Inflammatory macrophage treated with lipopolysaccharide for 4 hours (primary cell): ENCODE measurements at places on chromosomes 12 and 14.

DNA sequence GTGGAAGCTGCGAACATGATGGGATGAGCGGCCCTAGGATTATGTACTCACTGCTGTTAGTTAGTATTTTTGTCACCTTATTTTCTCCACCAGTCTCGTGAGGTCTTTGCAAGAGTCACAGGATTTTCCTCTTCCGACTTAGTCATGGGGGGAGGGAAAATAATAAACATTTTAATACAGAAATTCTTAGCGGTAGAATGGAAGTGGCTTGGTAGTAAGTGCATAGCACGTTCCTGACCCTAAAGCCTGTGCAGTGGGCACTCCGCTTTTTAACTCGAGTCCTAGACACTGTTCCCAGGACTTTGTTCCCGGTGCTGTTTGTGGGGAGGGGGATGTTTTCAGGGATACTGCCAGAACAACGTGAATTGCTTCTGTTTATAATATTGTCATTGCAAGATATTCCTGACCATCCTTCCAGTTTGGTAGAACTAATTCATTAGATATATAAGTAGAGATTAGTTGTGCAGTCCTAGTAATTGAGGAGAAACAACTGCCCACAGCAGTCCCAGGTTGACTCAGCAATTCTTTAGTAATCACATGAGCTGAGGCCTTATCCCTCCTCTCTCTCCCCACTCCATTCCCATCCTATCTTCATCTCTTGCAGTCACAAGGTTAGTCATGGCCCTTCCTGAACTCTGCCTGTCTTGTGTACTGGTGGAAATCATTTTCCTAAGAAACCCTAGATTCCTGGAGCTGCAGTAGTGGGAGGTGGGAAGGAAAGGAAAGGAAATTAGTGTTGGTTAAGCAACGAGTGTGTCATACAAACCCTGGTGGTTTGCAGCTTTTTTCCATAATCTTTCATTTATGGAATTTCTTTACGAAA, 799 bp downstream of the SLC38A6 start:
- DNase-seq: peak; percentile 72

DNA sequence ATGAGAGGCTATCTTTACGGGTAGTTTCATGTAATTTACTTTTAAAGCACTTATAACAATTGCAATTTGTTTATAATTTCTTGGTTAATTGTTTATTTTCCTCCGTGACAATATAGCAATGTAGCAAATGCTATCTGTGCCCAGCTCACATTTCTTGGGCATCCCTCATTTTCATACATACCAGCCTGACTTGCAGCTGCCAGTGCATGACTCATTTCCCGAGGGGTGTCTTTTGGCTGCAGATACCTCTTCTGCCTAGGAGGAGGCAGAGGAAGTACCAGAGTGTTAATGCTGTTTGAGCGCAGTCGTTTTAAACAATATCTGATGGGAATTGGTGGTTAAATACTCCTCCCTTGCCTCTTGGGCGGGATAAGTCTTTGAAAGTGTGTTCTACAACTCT, 104.2 kb upstream of the ABCD2 start:
- no peak for DNase-seq

DNA sequence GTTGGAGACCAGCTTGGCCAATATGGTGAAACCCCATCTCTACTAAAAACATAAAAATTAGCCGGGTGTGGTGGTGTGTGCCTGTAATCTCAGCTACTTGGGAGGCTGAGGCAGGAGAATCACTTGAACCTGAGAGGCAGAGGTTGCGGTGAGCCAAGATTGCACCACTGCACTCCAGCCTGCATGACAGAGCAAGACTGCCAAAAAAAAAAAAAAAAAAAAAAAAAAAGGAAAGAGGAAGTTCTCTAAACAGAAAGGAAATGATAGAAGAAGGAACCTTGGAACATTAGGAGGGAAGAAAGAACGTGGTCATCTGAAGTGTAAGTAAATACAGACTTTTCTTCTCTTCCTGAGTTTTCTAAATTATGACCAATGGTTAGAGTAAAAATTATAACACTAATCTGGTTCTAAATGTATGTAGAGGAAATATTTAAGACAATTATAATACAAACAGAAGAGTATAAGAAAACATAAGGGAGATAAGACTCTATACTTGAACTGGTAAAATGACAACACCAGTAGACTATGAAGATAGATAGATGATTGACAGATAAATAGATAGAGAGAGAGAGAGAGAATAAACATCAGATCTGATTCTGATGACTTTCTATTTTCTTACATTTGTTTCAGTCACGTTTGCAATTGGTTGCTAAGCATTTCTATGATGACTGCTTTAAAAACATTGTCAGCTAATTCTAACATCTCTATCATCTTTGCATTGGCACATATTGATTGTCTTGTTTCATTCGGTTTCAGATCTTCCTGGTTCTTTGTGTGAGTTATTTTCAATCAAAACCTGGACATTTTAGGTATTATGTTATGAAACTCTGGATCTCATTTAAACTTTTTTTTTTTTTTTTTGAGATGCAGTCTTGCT, 12.9 kb upstream of the CORO1C start:
- DNase-seq: peak; percentile 80

GRCh38 chr12:80269803-80270552, 170.6 kb downstream of the OTOGL start:
- DNase-seq: peak; percentile 29

- DNase-seq: no peak
Measured at GRCh38 chr14:73312687-73313086, 75.4 kb downstream of the PAPLN start.

DNA sequence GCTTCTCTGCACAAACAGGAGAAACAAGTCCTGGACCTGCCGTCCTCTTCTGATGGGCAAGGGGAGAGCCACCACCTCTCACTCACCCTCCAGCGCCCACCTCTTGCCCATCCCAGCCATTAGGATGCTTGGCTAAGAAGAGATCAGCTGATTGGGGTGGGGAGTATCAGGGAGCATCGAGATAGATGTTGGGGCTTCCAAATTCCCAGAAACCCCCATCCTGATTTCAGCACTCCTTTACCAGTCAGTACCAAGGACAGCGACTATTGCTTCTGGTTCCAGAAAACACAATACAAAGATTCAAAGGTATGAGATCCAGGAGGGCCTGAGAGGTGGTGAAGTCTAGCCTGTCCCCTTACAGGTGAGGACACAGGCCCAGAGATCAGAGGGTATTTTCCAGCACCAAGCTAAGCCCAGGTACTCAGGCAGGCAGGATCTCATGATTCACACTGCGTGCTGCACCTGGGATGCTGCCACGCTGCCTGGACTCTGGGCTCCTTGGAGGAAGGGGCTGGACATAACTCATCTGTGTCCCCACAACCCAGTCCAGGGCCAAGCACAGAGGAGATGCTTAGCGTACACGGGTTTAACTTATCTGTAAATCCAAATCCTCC, 76.6 kb downstream of the TUNAR start:
- no peak for DNase-seq

DNA sequence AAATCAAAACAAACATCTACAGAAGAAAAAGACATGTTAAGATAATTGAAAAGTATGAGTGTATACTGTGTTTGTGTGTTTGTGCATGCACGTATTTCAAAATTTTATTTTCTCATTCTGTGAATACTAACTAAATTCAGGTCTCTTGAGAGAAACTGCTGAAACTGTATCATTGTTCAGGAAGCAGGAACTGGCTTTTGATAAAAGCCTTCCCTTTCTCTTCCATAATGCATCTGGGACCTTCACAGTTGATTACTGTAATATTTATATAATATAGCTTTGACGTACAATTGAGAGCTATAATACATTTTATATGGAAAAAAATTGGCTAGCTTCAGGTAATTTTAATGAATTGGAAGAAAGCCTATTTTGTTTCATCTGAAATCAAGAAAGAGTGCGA, 993.5 kb downstream of the SLC6A15 start:
- no peak for DNase-seq

DNA sequence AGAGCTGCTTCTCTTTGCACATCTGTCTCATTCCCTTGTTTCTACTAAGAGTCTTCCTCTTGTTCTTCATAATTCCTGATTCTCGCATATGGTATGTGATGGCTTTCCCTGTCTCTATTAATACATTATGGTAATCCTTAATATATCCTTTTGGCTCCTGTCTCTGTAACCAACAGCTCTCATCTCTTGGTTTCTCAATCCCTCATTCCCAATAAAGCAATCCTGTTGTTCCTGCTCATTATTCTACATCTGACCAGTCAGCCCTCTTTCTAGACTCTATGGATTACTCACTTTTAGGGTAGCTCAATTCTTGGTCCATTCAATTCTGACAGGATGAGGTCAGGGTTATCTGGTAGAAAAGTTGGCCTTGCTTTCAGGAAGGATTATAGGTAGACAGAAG, 349.9 kb downstream of the LRIG3 start:
- no peak for DNase-seq

- DNase-seq: no peak
Measured at GRCh38 chr12:113850309-113851056, 115.6 kb downstream of the RBM19 start.

DNA sequence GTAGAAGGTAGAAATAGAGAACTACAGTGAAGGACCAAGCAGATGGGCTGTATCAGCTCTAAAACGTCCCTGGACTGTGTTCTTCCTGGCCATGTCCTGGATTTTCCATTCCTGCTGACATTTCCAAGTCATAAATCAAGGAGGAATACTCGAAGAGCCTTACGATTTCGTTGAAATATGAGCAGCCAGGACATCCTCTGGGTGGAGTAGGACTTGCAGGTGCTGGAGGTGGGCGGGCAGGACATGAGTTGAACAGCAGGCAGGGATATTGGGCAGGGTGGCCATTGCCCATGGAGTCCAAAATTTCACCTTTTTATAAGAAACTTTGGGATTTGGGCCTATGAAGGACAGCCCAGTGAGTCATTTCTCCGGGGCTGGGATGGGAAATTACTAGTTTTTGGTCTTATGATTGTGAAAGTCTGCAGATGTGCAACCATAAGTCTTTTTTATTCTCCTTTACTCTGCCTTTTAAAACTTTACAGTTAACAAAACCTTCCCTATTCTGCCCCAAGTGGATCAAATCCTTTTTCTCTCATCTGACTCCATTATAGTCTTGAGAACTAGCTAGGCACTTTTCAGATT, 88.8 kb downstream of the TMX1 start:
- no peak for DNase-seq

- DNase-seq: peak; percentile 20
Measured at GRCh38 chr14:89457007-89457406, 40.0 kb upstream of the FOXN3 start.

DNA sequence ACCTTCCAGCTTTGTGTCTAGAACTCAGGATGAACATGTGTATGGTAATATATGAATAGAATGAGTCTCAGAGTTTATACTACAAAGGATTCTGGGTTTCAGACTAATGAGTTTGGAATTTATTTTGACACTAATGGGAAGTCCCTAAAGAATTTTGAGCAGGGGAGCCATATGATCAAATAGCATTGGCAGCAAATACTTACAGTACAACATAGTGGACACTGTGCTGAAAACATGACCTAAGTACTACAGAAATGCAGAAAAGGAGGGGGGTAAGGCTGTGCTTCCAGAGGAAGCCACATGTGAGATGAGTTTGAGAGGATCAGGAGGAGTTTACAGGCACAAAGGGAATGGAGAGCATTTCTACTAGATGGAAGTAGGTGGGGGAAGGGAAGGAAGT, 225.8 kb downstream of the C12orf42 start:
- DNase-seq: no peak

DNA sequence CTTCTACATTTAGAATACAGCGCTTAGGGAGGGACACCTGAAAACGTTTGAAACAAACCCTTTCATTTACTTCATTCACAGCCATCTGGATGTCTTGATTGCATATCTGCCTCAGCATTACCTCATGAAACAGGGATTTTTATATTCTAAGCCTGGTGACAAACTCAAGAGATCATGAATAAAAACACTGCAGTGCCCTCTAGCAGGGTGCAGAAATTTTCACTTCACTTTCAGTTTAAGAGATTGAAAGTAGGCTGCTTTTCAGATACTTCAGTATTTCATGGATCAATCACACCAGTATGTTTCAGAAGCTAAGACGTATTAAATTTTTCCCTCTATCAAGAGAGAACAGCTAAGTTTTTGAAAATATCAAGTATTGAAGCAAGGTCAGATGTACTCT, 467.8 kb downstream of the MDGA2 start:
- no peak for DNase-seq

DNA sequence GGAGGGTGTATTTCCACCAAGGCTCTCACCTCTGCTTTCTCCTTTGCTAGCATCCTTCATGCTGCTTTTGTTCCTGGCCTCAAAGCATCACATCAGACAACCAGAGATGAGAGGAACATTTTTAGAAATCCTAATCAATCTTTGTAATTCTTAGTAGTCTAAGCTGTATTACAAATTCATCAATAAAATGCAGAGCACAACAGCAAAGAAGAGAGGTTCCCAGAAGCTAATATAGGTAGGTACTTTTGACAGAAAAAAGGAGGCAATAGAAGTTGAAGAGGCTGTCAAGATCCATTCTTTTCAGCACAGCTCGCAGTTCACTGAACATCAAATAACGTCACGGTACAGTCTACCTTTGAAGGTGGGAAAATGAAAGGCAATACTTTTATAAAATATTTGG, 265.2 kb upstream of the SYT1 start:
- no peak for DNase-seq

DNA sequence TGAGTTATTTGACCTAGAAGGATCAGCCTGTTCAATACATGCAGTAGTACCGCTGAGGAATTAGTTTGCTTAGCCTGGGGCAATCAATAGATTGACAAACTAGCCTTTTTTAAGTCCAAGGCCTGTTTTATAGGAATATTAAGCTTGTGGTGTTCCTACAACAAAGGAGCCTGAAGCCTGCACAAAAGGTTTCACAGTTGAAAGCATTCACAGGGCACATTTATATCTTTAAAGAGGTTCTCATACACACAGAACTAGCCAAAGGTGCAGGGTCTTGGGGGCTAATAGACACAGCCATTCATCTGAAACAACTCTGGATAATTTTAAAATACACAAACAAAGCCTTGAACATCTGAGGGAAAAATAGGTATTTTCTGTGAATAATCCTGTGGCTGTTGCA, 160.3 kb downstream of the RPS29 start:
- no peak for DNase-seq

- no peak for DNase-seq
Measured at GRCh38 chr12:87227162-87227561, 802.0 kb downstream of the C12orf50 start.

DNA sequence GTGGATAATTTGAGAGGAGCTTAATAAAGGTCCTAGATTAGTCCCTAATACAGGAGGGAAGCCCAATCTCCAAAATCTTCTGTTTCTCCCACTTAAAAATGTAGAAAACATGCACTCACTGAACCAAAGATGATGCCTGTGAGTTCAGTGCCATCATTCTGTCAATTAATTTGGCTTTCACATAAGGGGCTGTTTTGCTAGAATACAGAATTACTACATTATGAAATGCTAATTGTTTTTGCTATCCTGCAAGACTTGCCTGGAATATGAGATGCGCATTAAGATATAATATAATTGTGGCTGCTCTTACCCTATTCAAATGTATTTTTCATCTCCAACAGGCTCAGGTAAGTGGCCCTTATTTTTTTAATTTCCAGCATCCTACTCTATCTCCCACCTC, 111.7 kb downstream of the SEC23A start:
- DNase-seq: no peak

GRCh38 chr14:73333031-73333430, 95.7 kb downstream of the PAPLN start:
- no peak for DNase-seq

DNA sequence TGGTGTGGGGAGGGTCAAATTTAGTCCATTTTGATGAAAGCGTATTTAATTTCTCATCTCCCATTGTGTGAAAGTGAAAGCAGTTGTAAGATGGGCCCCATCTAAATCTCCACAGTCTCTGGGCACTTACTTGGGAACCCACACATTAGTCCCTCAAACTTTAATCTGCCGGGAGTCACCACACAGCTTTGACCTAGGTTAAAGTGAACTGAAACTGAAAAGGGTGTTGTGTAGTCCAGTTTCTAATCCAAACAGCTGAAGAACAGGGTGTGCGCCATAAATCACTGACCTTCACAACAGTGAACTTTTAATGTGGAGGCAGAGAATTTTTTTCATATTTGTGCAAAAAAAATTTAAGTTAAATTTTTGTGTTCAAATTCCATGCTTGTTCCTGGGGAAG, 48.4 kb upstream of the PTPRO start:
- no peak for DNase-seq
